ENCODE measurements at places on chromosomes 4 and X.

DNA sequence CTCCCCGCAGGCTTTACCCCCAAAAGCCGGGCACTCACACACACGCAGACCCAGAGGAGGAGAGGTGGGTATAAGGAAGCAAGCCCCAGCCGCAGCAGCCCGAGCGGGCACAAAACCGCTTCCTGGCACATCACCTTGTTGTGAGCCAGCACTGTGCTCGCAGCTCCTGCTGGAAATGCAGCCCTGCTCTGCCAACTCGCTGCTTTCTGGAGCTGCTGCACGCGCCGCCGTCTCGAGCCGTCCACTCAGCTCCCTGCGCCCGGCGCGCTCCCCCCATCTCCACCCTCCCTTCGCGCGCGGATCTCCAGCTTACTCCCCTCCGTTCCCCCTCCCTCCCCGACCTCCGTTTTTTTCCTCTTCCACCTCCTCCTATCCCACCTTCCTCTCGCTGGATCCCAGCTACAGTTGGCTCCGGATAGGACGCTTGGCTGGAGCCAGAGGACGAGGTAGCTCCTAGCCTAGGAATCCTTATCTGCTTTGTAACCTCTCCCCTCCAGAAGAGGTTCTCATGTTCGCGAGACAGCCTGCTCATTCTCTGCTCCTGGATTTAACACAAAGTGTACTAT, at the start of gene SPOCK3:
SPOCK3 (minus strand) TSS at position 179 of the 566 bp plus-strand sequence.
- peak; percentile 31 for DNase-seq

- peak; percentile 87 for DNase-seq
Observed at GRCh38 chrX:39726771-39727170, 371.0 kb downstream of the BCOR start.

DNA sequence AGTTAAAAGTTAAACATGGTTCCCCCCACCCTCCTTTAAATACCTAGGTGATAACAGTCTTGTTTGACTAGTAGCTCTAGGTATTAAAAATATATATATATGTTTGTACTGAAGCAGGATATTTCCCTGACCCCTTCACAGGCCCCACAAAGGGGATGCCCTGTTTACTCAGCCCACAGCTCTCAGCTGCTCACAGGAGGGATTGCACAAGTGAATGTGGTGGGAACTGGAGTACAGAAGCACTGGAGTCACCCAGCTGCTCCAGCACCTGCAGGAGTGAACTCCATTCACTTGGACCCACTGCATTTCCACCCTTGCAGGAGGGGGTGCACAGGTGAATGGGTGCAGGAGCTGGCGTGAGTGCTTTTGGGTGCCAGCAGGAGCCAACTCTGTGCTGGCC, 99.3 kb upstream of the TLR3 start:
- DNase-seq: no peak

- DNase-seq: peak; percentile 64
Observed at GRCh38 chr4:5869966-5870619, 22.8 kb downstream of the CRMP1 start.

GRCh38 chr4:97038146-97038516, 1105.1 kb downstream of the STPG2 start:
- no peak for DNase-seq

- peak; percentile 42 for DNase-seq
Observed at GRCh38 chr4:107279733-107280132, 243.6 kb upstream of the DKK2 start.

DNA sequence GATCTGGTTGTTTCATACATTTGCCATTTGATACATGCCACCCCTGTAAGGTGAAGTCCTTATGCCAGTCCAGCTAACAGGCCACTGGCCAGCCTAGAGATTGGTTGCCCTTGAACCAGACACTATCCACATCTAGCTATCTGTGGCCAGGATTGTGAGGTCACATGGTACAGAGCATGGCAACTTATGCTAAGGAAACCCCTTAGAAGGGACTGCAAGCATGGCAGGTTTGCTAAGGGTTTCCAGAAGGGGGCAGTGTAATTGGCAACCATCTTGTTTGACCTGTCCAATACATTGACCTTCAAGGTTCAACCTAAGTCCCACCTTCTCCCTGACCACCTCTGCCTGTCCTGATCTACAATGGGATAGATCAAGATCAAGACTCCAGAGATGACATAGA, 47.5 kb downstream of the SMC1A start:
- DNase-seq: no peak

DNA sequence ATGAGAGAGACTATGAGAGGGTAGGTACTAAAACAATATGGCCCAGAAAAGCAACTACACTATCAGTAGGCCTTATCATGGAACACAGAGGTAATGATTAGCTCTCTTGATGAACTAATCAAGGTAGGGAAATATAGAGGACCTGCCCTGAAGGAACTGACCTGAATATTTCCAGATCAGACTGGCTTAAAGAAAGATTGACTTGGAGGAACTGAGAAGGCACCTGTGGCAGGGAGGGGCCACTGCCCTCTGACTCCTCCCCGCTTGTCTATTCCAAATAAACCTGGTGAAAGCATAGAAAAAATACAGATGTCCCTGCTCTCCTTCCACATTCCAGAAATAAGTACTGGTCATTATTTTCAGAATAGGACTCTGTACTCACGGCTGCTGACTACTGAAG, 5.5 kb downstream of the RPS6KA6 start:
- no peak for DNase-seq

DNA sequence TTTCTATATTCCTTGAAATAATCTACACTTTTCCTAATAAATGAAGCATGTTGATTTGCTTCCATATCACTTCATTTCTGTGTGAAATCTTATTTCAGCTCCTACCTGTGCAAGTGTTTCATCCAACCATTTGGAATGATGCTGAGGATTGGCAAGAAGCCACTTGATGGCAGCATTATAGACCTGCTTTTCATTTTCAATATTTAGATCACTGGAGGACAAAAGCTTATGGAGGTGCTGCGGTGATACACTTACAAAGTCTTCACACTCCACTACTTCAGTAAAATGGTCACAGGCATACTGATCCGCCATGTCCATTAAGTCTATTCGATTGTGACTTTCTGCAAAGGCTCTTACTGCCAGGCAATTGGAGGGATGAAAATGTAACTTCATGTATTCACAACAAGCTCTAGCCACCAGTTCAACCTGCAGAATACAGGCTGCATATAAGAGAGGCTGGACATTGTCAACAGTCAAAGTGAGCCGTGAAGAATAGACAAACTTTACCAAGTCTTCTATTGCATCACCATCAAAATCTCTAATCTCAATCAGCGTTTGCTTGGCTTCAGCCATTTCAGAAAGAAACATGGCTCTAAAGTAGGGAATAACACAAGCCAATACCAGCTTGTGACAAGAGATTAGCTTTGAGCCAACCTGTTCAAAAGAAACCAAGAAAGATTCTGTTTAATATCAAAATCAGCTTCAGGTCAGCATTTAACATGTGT, 35.1 kb downstream of the KLHL8 start:
- DNase-seq: no peak

DNA sequence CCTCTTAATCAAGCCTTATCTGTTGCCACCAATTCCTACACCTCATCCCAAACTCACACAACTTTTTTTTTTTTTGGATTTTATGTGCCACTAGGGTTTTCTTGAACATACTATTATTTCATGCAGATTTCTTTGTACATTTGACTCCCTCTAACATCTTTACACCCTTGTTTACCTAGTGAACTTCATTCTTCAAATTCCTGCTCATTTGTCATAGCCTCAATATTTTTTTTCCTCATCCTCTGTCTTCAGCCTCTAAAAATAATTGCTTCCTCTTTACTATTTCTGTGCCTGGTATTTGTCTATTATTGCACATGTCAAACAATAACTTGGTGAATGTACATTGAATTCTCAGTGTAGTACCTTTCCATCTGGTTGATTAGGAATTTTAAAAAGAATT, 22.0 kb downstream of the NBDY start:
- DNase-seq: no peak

DNA sequence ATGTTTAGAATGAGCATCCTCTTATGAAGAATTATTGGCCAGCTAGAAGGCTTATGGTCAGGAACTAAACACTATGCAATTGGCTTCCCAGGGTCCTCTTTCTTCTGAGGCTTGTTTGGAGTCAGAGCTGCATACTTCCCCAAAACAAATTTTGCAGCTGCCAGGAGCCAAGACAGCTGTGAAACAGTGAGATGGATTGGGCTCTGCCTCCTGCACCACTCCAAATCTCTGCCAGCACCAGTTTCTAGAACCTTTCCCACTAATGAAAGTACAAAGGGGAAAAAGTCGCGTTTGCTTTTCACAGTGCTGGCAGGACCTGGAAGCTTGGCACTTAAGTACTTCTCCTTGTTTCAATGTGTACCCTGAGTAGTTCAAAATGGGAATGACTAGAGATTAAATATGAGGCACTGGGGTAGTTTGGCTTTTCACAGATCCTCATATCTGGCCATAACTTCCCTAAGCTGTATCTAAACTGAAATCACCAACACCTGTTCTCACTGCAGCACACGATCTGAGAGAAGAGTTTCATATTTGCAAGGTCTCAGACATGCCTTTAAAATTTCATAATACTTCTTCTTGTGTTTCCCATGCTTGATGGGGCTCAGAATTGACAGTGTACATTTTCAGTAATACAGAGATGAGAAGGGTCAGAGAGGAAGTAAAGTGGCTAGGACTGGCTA, 20.7 kb upstream of the AR start:
- DNase-seq: no peak

GRCh38 chrX:13649838-13650237, 3.1 kb upstream of the TCEANC start:
- no peak for DNase-seq

DNA sequence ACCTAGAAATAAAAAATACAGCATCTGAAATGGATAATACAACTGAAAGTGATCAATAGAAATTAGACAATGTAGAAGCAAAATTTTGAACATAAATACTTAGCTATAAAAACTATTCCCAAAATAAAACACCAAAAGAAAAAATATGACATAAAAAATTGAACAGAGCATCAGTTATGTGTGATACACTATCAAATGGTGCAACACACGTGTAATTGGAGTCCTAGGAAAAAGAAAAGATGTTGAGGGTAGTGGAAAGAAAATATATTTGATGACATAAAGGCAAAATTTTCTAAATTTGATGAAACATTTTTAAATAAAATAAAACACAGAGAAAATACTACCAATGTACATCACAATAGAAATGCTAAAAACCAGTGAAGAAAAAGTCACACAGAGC, 63.1 kb downstream of the NPY2R start:
- no peak for DNase-seq

DNA sequence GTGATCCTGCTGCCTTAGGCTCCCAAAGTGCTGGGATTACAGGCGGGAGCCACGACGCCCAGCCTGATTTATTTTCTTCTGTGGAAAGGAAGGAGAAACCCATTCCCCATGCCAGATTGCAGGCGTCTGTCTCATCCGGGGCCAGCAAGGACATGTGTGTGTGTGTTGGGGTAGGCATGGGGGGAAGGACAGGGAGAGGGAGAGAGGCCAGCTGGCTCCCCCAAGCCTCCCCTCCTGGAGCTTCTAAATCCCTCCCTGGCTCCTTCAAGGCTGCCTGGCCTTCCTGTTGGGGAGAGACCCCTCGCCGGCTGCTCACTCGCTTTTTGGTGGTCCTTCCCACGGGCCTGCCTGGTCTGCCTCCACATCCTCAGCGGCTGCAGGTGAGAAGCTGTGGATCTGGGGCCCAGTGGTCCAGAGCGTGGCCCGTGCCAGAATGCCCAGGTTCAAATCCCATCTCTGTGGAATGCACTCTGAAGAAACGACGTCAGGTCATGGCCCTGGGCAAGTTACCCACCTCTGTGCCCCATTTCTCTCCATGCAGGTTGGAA, 1.3 kb upstream of the PLXNB3 start:
- no peak for DNase-seq

DNA sequence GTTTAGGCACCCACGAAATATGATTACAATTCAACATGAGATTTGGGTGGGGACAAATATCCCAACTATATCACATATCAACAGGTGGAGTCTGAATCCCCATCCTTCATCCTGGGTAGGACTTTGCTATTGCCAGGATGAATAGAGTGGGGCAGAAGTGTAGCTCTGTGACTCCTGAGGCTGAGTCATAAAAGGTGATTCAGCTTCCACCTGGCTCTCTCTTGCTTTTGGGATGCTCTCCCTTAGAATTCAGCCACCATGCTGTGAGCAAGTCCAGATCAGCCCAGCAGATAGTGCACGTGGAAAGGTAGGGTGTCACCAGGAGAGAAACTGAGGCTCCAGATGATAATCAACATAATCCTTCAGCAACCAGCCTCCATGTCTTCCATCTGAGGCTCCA, 193.8 kb upstream of the BCOR start:
- DNase-seq: no peak

- no peak for DNase-seq
Observed at GRCh38 chrX:153305972-153306371, 15.6 kb downstream of the PNMA6F start.

GRCh38 chr4:115119804-115120352, 6.5 kb upstream of the NDST4 start:
- DNase-seq: peak; percentile 67
